CD4-positive, alpha-beta T cell (primary cell): ENCODE measurements at places on chromosomes 2 and 18.

DNA sequence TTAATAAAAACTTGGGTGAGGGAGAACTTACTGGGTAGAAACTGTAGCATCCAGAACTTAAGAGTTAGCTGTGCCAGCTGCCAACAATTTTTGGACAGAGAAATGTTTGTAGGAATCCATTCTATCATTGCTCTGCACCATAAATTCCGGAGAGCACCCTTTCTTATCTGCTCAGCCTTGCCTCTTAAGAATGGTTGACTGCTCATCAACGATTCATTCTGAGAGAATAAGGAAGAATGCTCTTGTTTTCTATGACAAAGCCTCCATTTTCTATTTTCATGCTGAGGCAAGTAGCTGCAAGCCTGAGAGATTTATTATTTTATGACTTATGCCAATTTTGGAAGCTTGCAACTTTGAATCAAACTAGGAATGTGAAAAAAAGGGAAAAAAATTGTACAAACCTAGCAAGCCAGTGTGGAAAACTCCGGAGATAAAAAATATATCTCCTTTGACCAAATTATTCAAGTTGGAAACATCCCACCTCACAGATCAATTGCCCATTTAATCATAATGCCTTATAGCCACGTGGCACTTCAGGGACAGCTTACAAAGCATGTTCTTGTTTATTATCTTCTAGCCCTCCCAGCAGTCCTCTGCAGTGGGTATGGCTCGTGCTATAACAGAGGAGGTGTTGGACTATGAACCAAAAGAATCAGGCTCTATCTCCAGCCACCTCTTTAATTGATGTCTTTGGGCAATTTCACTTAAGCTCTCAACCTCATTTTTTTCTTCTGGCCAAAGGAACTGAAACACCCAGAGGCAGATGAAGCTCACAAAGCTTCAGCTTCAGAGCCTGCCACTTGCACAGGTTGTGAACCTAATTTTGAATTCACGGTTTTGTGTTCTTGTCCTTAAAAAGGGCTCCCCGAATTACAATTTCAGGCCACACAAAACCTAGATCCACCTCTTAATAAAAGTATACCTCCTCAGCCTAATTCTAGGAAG lies 40.9 kb upstream of the ATL2 start:
- no peaks in the 10 kb centered on the region for H3K36me3 ChIP-seq
- H3K4me3 ChIP-seq, result no peak overlapping the region
- no peaks in the 10 kb centered on the region for H3K4me1 ChIP-seq
- H3K27ac ChIP-seq, result no peak overlapping the region

GRCh38 chr18:13267431-13267873 lies 48.9 kb downstream of the LDLRAD4 start:
- no peak overlapping the region for H3K27ac ChIP-seq
- no peak overlapping the region for H3K4me3 ChIP-seq
- peaks cover 47% of the 10 kb centered on the region for H3K4me1 ChIP-seq
- peak; percentile 39 for DNase-seq
- H3K27me3 ChIP-seq, result no peaks in the 10 kb centered on the region

GRCh38 chr2:71004857-71005256 lies 10.2 kb upstream of the TEX261 start:
- H3K4me3 ChIP-seq, result no peak overlapping the region
- H3K27ac ChIP-seq, result no peak overlapping the region
- H3K4me1 ChIP-seq, result peaks cover 12% of the 10 kb centered on the region
- no peak for DNase-seq

DNA sequence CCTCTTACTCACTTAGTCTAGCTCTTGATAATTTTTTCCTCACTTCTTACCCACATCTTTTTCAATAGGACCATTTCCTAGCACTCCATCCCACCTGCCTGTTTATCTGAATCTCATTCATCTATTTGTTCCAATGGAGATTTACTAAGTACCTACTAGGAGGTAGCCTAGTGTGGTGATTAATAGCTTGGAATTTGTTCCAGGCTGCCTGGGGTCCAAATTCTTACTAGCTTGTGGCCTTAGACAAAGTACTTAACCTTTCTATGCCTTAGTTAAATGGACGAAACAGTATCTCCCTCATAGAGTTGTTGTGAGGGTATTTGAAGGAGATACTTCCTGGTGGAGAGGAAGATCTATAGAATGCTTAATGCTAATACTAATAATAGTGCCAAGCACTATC lies 42.9 kb upstream of the SERTAD2 start:
- no peaks in the 10 kb centered on the region for H3K27me3 ChIP-seq
- no peak overlapping the region for H3K27ac ChIP-seq
- H3K4me1 ChIP-seq, result peaks cover 16% of the 10 kb centered on the region
- H3K36me3 ChIP-seq, result no peaks in the 10 kb centered on the region

- H3K27ac ChIP-seq, result no peak overlapping the region
- DNase-seq, result no peak
- H3K36me3 ChIP-seq, result no peaks in the 10 kb centered on the region
- H3K27me3 ChIP-seq, result no peaks in the 10 kb centered on the region
- no peaks in the 10 kb centered on the region for H3K4me1 ChIP-seq
These were observed 929.2 kb downstream of the SLC4A3 start for GRCh38 chr2:220556658-220557057.

GRCh38 chr2:27627963-27628766 lies 647 bp downstream of the CCDC121 start:
- H3K27me3 ChIP-seq, result no peaks in the 10 kb centered on the region
- H3K4me3 ChIP-seq, result peak overlapping the region; percentile 86

DNA sequence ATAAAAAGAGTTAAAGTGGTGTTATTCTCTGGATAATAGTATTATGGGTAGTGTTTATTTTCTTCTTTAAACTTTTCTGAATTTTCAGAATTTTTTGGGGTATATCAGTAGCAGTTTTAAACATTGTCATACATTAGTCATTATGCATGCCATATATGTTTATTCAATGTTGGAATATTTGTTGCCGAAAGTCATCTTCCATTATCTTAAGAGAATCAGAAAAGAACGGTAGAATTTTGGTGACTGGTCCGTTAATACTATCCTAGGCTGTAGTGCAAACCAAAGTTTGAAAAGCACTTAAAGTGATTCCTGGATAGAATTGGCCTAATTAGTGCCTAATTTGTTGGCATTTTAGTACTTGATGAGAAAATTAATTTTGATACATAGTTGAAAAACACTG lies 244.1 kb downstream of the PHLPP1 start:
- no peaks in the 10 kb centered on the region for H3K27me3 ChIP-seq
- H3K27ac ChIP-seq, result no peak overlapping the region
- H3K36me3 ChIP-seq, result no peaks in the 10 kb centered on the region
- DNase-seq, result no peak
